ENCODE measurements at places on chromosomes 6 and 20. TPM values are rescaled to one million over a fixed set of nuclear protein-coding genes. Genes with fewer than 3 reads are reported as not detected.

The TNFRSF21 gene
- 0.40 TPM for total RNA-seq

GRCh38 chr20:47682028-47682783 is 103.1 kb downstream of the SULF2 start:
- DNase-seq: no peak

DNA sequence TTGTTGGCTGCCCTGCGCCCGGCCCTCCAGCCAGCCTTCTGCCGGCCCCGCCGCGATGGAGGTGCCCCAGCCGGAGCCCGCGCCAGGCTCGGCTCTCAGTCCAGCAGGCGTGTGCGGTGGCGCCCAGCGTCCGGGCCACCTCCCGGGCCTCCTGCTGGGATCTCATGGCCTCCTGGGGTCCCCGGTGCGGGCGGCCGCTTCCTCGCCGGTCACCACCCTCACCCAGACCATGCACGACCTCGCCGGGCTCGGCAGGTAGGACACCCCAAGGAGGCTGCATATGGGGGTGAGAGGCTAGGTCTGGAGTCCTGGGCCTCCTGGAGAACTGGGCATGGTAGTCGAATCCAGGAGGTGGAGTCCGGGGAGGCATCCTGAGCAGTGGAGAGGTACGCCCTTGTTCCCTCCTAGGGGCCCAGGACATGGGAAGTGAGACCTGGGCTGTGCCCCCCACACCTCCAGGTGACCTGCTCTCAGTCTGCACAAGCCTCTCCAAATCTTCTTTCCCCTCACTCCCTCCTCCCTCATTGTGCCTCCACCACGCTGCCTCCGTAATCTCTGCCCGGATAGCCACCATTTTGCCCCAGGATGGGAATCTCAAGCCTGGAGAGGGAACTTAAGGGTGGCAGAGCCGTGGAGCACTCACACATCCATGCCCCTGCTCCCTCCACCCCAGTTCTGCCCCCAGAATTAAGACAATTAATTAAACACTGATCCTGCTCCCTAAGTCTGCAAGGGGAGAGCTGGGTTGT is 541 bp downstream of the CDC25B start:
- peak; percentile 53 for DNase-seq

DNA sequence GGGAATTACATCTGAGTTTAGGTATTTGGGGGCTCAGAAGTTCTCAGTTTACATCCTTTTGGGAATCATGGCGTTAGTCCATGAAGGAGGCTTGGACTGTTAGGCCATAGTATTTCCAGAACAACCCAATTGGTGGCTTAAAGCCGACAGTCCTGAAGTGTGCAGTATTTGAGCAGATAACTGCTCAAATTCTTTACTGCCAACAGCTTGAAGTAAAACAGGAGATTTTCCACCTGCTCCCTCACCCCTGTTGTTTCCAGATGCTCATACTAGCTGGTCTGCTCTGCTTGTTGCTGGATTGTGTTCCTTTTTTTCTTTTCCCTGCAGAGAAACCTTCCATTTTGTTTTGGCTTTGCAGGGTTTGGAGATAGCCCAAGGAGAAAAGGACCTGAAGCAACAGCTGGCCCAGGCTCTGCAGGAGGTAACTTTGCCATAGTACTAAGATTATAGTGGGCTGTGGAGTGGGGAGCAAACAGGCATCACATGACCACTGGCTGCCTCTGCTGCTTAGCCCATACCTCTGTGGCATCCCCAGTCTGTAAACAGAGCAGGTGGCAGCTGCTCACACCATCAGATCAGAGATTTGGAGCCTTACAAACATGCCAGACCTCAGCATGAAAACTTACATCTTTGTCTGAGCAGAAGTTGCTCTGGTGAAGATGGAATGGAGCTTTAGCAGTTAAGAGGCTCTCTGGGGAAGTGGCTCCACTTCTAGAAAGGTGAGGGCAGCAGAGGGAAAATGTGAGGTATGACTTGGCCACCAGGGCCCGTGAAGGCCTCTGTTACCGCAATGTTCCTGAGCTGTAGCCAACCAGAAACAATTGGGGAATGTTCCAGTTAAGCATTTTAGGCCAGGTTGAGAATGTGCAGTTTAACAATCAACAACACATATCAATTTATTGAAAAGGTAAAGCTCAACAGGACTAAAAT is 17.6 kb downstream of the RNF8 start:
- no peak for DNase-seq

The CRISP3 gene
- total RNA-seq: not detected

The GATA5 gene
- total RNA-seq: not detected

The MLIP gene
- total RNA-seq: not detected

DNA sequence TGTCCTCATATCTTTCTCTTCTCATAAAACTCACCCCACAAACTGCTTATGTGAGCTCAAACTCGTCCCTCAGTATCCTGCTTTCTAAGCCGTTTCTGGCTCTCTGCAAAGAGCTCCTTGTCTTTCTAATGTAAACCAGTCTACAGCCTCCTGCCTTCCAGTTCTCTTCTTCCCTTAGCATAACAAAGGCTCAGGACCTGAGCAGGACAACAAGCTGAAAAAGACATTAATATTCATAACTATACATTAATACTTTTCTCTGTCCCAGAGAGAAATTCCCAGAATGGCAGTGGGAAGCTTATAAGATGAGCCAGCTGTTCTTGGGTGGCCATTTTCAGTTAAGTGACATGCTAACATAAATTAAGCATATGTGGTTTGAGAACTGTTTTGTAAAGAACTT is 207.0 kb upstream of the TCF21 start:
- no peak for DNase-seq

- DNase-seq: no peak
Measured at GRCh38 chr20:38501858-38502436, 29.3 kb downstream of the RALGAPB start.

The SEL1L2 gene
- not detected for total RNA-seq

GRCh38 chr20:63223121-63223825 is 7.3 kb upstream of the YTHDF1 start:
- peak; percentile 63 for DNase-seq

The RPN2 gene
- 148 TPM for total RNA-seq

All from activated CD8-positive, alpha-beta memory T cell treated with anti-CD3 and anti-CD28 coated beads, Interleukin-2, amount 10 ng/mL, durations not matched to agents 7 days and 5 days (primary cell).